ENCODE measurements at places on chromosomes 3 and 15.

- no peak for DNase-seq
Measured at GRCh38 chr3:32500880-32501782, 1.5 kb downstream of the CMTM6 start.

DNA sequence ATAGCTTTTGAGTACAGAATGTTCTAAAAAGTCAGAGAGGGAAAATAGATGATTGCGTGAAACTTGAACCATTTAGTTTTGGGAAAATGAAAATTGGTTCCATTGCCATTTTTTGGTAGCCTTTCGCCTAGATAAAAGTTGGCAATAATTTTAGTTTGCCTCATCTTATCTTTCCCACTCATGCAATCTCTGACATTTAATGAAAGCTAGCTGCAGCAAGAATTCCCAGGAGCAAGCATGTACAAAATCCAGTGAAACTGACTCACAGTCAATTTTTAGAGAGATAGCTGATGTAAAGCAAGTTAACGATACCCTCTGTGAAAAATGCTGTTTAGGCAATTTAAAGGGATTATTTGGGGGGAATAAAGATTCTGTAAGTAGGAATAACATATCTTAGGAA lies 797.4 kb downstream of the GRM7 start:
- no peak for DNase-seq

GRCh38 chr15:77720173-77720572 lies 87.5 kb upstream of the LINGO1 start:
- DNase-seq: no peak

DNA sequence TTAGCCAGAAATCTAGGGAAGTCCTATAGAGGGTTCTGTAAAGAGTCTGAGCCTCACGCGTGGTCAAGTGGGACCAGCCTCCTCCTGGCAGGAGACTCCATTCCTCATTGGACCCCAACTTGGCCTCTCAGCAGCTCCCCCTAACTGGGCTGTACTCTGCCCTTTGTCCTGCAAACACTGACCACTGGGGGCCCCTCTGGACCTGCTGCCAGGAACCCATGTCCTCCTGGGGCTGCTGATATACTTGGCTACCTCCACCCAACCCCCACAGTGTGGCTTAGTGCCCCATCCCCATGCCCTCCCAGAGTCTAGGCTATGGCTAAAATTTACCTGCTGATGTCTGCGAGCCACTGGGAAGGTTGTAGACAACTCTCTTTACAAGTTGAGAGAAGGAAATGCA lies 62.7 kb downstream of the UBP1 start:
- no peak for DNase-seq

GRCh38 chr3:135812057-135812456 lies 153.5 kb upstream of the PPP2R3A start:
- no peak for DNase-seq

- DNase-seq: no peak
Measured at GRCh38 chr3:13642597-13642996, 93.7 kb downstream of the FBLN2 start.

- peak; percentile 39 for DNase-seq
Measured at GRCh38 chr3:31533169-31534064, 692 bp downstream of the STT3B start.

- peak; percentile 64 for DNase-seq
Measured at GRCh38 chr15:40940296-40940801, 11.2 kb downstream of the DLL4 start.

GRCh38 chr15:40793216-40793989 lies 13.5 kb upstream of the ZFYVE19 start:
- DNase-seq: no peak

- no peak for DNase-seq
Measured at GRCh38 chr3:117761703-117762620, 1052.4 kb downstream of the TUSC7 start.

DNA sequence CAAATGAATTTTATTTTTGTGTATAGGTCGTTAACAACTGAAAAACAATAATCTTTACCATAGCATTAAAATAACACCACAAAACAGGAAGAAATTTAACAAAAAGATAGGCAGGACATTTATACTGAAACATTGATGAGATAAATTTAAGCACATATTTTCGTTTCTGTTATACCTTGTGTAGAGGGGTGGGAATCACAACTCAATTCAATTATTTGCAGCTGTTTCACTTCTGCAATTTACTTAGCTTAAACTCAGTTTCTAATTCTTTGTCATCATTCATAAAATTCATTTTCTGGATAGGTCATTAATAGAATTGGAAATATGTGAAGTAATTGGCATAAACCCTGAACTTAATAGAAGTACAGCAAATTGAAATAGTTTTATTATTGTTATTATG lies 42.3 kb downstream of the TP63 start:
- peak; percentile 41 for DNase-seq

GRCh38 chr3:190227064-190227463 lies 95.2 kb downstream of the CLDN1 start:
- DNase-seq: no peak

GRCh38 chr15:28289694-28290463 lies 32.1 kb downstream of the HERC2 start:
- DNase-seq: no peak

GRCh38 chr3:193605876-193606275 lies 12.9 kb downstream of the OPA1 start:
- peak; percentile 28 for DNase-seq

GRCh38 chr3:102189541-102189940 lies 245.3 kb upstream of the ZPLD1 start:
- DNase-seq: no peak

- no peak for DNase-seq
Measured at GRCh38 chr3:166425021-166425420, 587.8 kb upstream of the BCHE start.

DNA sequence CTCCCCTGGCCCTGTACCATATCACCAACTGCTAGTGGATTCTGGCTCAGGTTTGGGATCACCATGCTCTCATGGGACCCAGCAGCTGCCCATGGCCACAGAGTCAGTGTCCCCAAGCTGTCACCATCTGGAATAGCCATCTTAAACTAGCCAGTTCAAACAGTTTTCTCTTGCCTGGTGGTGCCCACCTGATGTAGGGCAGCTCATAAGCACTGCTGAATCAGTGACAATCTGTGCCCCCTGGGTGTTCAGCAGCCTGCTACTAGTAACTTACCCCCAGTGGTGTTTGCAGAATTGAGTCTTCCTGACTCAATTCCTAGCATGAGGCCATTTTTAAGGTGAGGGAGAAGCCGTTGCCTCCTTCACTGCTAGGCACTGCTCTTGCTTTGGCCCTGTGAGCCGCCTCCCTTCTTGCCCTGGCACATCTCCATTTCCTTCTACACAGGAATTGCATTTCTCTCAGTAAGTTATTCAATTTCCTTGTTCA lies 7.9 kb downstream of the RPSA start:
- no peak for DNase-seq

DNA sequence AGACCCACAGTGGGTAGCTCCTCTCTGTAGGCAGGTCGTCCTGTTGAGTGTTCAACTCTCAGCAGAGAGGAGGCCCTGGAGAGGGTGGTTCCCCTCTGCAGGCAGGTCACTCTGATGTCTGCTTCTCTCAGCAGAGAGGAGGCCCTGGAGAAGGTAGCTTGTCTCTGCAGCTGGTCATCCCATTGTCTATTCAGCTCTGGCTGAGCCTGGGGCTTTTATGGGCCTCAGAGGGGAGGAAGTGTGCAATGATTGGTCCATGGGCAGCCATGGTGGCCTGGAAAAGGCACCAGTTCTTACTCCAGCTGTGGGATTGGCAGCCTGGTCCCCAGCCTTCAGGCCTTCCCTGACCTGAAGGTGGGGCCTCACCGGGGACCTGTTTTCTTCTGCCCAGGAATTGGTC lies 52.9 kb downstream of the PPCDC start:
- DNase-seq: no peak

- DNase-seq: no peak
Measured at GRCh38 chr3:111227216-111227615, 155.6 kb downstream of the NECTIN3 start.

DNA sequence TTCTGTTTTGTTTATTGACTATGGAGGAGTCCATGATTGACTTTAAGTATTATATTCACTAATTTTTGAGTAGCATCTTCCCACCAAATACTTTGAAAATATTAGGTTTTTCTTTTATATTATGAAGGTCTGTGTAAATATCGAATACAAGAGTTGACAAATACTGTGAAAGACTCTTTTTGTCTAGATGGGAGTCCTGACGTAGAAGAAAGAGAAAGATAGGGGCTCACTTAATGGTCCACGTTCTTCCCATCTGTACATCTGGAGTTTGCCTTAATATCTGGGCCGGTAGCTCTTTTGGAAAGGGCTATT lies 7.8 kb upstream of the UTS2B start:
- DNase-seq: no peak

GRCh38 chr3:82103241-82103640 lies 341.8 kb upstream of the GBE1 start:
- no peak for DNase-seq

DNA sequence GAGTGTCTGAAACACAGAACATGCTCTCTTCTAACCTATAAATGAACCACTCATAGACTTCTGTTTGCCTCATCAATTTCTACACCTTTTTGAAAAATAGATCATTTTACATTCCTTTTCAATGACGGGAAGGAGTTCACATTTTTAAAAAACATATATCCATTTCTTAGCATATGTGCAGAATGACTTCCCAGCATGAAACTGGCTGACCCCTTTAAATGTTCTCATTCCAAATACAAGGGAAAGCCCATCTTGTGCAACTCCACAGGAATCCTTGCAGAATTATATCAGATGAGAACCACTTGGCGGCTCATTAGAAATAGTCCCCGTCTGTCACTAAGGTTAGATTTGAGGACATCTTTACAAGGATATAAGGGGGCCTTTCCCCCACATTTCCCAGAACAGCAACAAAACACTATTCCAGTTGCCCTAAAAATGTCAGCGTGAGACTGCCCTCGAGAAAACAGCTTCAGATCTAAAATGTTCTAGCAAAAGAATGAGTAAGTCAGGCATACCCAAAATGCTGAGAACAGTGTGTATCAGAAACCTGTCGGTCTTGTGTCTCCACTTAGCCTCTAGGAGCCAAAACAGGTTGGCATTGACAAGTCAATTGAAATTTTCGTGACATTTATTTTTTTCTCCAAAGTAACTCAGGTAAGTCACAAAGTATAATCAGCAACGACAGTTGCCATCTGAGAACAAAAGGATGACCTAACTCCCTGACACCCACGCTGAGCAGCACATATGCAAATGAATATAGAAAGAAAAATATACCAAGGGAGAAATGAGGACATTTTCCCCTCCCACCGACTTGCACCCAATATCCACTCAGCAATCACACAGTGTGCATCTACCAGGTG lies 63.1 kb downstream of the FOXP1 start:
- DNase-seq: peak; percentile 6

- DNase-seq: no peak
Measured at GRCh38 chr15:72538931-72539330, 64.8 kb downstream of the ARIH1 start.

GRCh38 chr3:42014458-42014920 lies 52.6 kb upstream of the ULK4 start:
- no peak for DNase-seq

GRCh38 chr3:9747267-9747666 lies 2.5 kb upstream of the OGG1 start:
- no peak for DNase-seq

GRCh38 chr15:93515256-93516051 lies 426.4 kb upstream of the RGMA start:
- no peak for DNase-seq

DNA sequence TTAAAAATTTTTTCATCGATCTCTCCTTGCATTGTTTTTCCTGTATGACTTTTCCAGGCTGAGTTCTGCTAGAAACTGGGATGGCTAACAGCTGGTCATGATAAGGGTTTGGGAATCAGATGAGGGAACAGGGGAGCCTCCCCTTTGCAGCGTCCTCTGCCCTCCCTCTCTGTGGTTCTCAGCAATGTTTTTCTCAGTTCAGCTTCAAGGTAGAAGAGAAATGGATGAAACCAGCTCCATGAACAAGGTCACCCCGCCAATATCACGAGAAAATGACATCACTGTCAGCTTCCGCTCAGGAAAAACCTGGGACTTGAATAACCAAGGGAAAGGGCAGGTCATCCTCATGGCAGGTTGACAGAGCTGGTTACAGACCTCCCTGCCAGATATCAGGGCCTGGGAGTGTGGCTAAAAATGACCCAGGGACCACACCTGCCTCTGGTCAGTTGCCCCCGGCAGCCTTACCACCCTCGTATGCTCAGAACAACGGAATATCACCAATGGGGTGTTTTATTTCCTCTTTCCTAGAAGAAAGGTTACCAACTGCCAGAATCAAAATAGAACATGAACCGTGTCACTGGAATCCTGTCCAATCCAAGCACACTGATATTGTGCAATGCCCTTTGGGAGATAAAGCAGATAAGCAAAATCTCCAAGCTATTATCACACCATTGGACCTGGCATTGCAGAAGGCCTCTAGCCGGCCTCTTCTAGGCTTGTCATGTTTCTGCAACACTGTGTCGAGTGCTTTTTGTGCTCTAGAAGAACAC lies 26.1 kb downstream of the LSM3 start:
- no peak for DNase-seq

DNA sequence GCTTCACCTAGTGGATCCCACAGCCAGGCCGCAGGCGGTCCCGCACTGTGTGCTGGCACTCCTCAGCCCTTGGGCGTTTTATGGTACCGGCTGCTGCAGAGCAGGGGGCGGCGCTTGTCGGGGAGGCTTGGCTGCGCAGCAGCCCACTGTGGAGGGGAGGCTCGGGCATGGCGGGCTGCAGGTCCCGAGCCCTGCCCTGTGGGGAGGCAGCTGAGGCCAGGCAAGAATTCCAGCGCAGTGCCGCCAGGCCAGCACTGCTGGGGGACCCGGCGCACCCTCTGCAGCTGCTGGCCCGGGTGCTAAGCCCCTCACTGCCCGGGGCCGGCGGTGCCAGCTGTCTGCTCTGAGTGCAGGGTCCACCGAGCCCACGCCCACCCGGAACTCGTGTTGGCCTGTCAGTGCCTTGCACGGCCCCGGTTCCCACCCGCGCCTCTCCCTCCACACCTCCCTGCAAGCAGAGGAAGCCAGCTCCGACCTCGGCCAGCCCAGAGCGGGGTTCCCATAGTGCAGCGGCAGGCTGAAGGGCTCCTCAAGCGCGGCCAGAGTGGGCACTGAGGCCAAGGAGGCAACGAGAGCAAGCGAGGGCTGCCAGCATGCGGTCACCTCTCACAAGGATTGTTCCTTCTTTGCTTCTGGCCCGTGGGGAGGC lies 435.0 kb upstream of the ATP10A start:
- DNase-seq: no peak
